Lung (tissue), 17 donors: ENCODE measurements at places on chromosomes 2 and 18. TPM values are rescaled to one million over a fixed set of nuclear protein-coding genes. Genes with fewer than 3 reads are reported as not detected.

Gene CHRND
- polyA plus RNA-seq: not detected

Gene STAT4
- 6.7 TPM for polyA plus RNA-seq

Gene SOX11
- polyA plus RNA-seq: not detected

Gene C1QL2
- 0.03 TPM for polyA plus RNA-seq

Gene ASPRV1
- 0.94 TPM for polyA plus RNA-seq

Gene SOWAHC
- polyA plus RNA-seq: 5.6 TPM

Gene NDC80
- polyA plus RNA-seq: 3.4 TPM

Gene GPR75
- 0.71 TPM for polyA plus RNA-seq

Gene MARCO
- 114 TPM for polyA plus RNA-seq

Gene HNRNPLL
- polyA plus RNA-seq: 17.7 TPM

Gene PTGR3
- polyA plus RNA-seq: 21.2 TPM

Gene PXDN
- 10.6 TPM for polyA plus RNA-seq

Gene KIDINS220
- 16.2 TPM for polyA plus RNA-seq

Gene MRO
- polyA plus RNA-seq: 0.05 TPM

Gene R3HDM1
- polyA plus RNA-seq: 9.7 TPM

Gene GNLY
- polyA plus RNA-seq: 13.6 TPM

Gene MLPH
- 230 TPM for polyA plus RNA-seq

Gene FNDC4
- 4.8 TPM for polyA plus RNA-seq

Gene GAD1
- polyA plus RNA-seq: 0.22 TPM

Gene CD207
- polyA plus RNA-seq: 0.06 TPM

Gene L3MBTL4
- polyA plus RNA-seq: 2.8 TPM

Gene GAREM2
- polyA plus RNA-seq: 1.5 TPM

Gene TMEM182
- 1.5 TPM for polyA plus RNA-seq

Gene BMP10
- polyA plus RNA-seq: not detected

Gene FOXI3
- not detected for polyA plus RNA-seq

Gene LYG2
- not detected for polyA plus RNA-seq

Gene CYTIP
- 7.4 TPM for polyA plus RNA-seq

Gene ARPC2
- 490 TPM for polyA plus RNA-seq

Gene DAW1
- polyA plus RNA-seq: 10.6 TPM

Gene EFEMP1
- polyA plus RNA-seq: 127 TPM

Gene OST4
- 379 TPM for polyA plus RNA-seq

Gene CFC1
- 0.19 TPM for polyA plus RNA-seq

Gene SPRED2
- polyA plus RNA-seq: 20.4 TPM

Gene VWA3B
- 4.6 TPM for polyA plus RNA-seq

Gene TXNDC2
- 0.16 TPM for polyA plus RNA-seq

Gene GAREM1
- polyA plus RNA-seq: 4.4 TPM

Gene KIF3C
- polyA plus RNA-seq: 2.2 TPM

Gene ELOA2
- not detected for polyA plus RNA-seq

Gene CRYGD
- not detected for polyA plus RNA-seq

Gene KCNG2
- polyA plus RNA-seq: 0.16 TPM

Gene RIT2
- not detected for polyA plus RNA-seq

Gene CELF4
- 0.24 TPM for polyA plus RNA-seq

Gene MYO5B
- 9.7 TPM for polyA plus RNA-seq

Gene NCKAP5
- 5.6 TPM for polyA plus RNA-seq

Gene CSRNP3
- 0.25 TPM for polyA plus RNA-seq

Gene PRKAG3
- polyA plus RNA-seq: not detected

Gene HAUS1
- polyA plus RNA-seq: 27.7 TPM

Gene SNTG2
- 0.83 TPM for polyA plus RNA-seq

Gene GPR155
- 1.7 TPM for polyA plus RNA-seq
